ENCODE measurements at places on chromosomes 16 and 17.

GRCh38 chr16:20073203-20074098 lies at the start of gene GPR139:
GPR139 (minus strand) TSS chr16:20073890; CDS start chr16:20073616, 274 bp downstream.
- DNase-seq, result no peak

GRCh38 chr17:74960570-74961342 lies 11.8 kb downstream of the HID1 start:
- peak; percentile 81 for DNase-seq

DNA sequence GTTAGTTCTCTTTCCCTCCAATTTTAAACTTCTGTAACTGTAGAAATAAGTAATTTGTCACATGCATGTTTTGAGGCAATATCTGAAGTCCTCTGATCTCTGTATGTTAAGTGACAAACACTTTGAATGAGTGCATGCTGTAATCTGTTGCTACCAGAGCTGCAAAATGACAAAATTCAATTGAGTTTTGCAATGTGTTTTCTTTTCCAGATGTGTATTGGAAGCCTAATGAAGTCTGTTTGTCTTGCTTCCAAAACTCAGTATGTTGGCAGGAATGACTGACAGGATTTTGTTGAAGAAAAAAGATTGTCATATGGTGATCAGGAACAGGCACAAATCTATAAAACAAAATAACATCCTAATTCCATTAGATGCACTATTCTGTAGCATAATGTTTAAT lies 561.6 kb upstream of the CDH8 start:
- no peak for DNase-seq

DNA sequence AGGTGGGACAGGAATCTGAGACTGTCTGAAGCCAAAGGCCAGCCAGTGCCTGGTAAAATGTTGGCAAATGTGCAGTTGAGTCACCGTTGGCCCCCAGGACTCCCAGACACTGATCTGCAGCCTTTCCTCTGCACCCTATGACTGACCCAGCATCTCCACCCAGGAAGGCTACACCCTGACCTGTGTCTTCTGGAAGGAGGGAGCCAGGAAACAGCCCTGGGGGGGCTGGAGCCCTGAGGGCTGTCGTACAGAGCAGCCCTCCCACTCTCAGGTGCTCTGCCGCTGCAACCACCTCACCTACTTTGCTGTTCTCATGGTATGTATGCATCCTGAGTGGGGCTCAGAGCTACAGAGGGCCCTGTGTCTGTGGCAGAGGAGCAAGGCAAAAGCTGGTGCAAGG lies 24.0 kb downstream of the ADGRG5 start:
- DNase-seq, result no peak

GRCh38 chr16:89556750-89557689 lies 3.5 kb upstream of the RPL13 start:
- peak; percentile 83 for DNase-seq

GRCh38 chr16:19785512-19786130 lies 67.5 kb downstream of the IQCK start:
- DNase-seq, result no peak

DNA sequence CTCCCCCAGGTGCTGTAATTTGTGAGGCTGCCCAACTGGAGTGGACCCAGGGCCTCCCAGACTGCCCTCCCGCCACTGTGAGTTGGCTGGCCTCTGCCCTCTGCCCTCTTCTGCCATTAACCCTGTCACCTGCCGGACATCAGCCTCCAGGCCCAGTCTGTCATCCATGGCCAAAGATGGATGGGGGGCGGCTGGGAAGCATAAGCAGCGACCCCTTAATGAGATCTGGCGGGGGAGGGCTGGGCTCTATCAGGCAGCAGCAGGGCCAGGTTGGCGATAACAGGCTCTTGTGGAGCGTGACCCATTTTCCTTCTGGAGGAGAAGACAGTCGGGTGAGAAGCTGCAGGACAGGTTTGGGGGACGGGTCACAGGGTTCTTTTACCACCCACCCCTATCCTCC lies 25.3 kb downstream of the CDK5RAP3 start:
- no peak for DNase-seq

DNA sequence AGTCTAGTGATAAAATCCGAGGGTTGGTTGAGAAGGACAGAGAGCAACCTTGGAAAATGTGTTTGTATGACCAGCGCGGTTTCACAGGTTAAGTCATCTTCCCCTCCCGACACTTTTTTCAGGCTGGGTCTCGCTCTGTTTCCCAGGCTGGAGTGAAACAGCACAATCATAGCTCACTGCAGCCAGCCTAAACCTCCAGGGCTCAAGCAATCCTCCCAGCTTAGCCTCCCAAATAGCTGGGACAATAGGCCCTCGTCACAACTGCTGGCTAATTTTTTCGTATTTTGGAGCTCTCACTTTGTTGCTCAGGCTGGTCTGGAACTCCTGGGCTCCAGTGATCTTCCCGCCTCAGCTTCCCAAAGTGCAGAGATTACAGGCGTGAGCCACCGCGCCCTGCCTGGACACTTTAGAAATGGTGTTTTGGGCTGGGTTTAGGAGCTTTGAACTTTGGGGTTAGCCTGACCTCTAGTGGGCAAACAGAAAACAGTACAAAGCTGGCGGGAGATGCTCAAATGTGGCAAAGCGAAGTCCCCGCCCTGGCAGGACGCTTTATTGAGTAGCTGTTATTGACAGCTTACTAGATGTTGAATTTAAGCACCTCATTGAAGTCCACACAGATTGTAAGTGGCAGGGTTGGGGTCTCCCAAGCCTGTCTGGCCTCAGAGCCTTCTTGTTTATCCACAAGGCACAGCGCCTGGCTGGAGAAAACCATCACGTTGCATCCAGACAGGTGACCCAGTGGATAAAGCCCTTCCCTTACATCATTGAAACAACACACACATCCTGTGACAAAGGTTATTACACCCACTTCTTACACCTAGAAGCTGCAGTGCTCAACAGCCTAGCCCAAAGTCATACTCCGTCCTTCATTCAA lies 34.7 kb upstream of the RBBP6 start:
- peak; percentile 68 for DNase-seq

GRCh38 chr16:82108774-82109173 lies 61.2 kb downstream of the MPHOSPH6 start:
- no peak for DNase-seq

- DNase-seq, result no peak
Observed at GRCh38 chr16:2196981-2197511, 641 bp upstream of the CASKIN1 start.

DNA sequence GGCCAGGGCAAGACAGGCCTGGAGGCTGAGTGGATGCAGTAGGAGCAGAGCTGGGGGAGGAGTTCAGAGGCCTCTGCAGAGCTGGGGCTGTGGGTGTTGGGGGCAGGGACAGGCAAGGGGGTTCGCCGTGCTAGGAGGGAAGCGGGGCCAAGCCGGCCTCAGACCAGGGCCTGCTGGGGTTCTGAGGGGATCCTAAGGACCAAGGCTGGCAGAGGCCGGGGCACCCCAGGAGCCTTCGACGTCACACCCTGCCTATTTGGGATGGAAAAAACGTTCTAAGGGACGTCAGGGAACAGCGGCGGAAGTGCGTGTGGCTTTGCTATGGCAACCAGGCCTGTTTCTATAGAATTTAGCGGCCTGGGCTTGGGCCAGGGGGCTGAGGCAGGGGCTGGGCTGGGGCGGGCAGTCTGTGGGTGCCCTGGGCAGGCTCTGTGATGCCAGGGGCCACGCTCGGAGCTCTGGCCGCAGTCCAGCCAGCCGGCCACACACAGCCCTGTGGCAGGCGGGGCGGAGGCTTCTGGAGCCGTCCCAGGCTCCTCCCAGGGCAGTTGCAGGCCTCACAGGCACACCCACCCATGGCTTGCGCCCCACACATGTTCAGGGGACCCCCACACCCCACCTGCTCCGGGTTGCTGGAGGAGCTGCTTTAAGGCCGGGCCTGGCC lies 3.7 kb downstream of the TRAF7 start:
- no peak for DNase-seq

- no peak for DNase-seq
Observed at GRCh38 chr17:55668312-55668920, 54.2 kb downstream of the TMEM100 start.

DNA sequence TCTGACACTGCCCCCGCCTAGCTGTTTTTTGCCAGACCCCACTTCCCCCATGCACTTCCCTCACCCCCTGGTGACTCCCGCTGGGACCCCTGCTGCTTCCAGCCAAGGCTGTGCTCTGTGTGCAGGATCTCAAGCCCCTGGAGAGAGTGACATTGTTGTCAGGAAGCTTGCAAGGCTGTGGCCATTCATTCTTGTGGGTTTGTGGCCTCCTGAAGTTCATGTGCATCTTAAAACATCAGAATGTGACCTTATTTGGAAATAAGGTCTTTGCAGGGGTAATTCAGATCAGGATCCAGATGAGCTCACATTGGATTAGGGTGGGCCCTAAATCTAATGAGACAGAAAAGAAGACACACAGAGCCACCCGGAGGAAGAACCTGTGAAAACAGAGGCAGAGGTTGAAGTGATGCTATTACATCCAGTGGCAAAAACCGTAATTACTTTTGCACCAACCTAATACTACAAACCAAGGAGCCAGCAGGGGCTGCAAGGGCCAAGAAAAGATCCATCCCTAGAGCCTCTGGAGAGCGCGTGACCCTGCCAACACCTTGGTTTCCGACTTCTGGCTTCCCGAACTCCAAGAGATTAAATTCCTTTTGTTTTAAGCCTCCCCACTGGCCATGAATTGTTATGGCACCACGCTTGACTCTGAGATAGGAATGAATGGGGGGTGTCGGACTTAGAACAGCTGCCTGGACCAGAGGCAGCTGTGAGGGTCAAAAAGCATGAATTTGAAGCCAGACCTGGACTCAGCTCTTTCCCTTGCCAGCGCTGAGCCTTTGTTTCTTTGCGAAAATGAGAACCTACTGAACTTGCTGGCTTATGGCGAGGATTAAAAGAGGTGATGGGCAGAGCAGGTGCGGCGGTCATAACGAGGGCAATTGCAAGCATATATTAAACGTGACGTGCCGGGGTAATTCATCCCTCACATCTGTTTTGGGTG lies 75.5 kb downstream of the BMERB1 start:
- DNase-seq, result peak; percentile 98

GRCh38 chr17:55157165-55157564 lies 107.6 kb upstream of the HLF start:
- no peak for DNase-seq

- DNase-seq, result peak; percentile 95
Observed at GRCh38 chr17:50148226-50149090, 2.0 kb downstream of the PPP1R9B start.

DNA sequence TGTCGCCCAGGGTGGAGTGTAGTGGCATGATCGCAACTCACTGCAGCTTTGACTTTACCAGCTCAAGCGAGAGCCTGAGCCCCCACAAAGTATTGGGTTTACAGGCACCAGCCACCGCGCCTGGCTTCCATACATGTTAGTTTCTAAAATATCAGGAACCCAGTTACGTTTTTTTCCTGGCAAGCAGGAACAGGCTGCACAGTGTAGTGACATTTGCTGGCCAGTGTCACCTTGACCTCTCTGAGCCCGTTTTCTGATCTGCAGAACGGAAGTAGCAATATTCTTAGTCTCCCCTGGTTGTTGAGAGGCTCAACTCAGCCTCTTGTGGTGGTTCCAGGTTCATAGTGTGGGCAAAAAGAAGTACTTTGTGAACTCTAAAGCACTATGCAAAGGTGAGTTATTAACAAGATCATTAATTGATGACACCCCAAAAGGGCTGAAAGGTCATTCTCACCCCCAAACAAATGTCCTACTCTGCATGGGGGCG lies 15.6 kb downstream of the IGF2BP1 start:
- DNase-seq, result no peak

- no peak for DNase-seq
Observed at GRCh38 chr17:17093764-17094163, 51.5 kb downstream of the MPRIP start.

GRCh38 chr16:21710938-21711337 lies 47.2 kb downstream of the OTOA start:
- no peak for DNase-seq

DNA sequence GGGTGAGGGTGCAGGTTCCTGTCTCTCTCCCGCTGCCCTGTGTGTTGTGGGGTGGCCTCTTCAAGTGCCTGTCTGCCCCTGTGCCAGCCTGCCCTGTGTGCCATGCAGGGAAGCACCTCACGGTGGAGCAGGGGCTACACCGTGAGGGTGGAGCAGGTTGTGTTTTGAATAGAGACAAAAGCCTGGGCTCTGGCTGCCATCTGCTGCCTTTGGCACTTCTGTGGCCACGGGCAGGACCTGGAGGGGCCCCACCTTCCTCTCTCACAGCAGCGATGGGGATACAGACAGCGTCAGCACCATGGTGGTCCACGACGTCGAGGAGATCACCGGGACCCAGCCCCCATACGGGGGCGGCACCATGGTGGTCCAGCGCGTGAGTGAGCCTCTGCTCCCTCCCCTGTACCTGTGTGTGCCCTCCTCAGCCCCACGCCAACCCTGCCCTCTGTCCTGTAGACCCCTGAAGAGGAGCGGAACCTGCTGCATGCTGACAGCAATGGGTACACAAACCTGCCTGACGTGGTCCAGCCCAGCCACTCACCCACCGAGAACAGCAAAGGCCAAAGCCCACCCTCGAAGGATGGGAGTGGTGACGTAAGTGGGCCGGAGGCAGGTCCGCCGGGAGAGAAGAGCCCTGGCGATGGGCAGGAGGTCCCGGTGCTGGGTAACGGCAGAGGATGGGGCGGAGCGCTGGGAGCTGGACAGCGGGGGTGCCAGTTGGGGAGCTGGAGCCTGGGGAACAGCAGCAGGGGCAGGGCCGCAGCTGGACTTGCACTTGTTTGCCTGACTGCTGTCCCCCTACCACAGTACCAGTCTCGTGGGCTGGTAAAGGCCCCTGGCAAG lies 5.4 kb upstream of the C17orf107 start:
- no peak for DNase-seq

- DNase-seq, result no peak
Observed at GRCh38 chr16:57242650-57243049, 2.4 kb upstream of the ARL2BP start.

DNA sequence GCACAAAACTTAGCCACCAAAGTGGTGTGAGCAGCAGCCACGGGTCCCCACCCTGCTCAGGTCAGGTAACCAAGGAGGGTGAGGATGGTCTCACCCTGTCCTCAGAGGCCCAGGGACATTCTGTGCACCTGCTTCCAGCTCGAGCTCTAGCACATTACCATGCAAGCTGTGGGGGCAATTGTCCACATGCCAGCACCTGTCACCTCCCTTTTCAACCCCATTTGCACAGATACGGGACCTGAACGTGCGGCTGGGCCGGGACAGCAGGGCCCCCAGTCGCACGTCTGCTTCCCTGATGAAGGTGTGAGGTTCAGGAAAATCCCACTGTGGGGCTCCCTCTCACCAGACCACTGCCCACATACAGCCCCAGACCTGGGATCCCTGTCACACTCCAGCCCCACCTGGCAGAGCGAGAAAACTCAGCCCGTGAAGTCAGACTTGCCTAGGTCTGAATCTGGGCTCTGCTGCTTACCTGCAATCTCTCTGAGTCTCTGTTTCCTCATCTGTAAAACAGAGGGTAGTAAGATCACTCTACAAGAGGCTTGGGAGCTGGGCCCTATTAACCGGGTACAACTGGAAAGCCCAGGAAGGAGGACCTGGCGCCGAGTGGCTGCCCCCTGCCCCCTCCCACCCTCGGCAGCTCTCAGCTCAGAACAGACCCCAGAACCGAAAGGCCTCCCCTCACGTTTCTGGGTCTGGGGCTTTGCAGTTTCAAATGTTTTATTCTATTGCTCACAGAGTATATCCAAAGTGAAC lies 7.9 kb downstream of the WFIKKN2 start:
- DNase-seq, result no peak

DNA sequence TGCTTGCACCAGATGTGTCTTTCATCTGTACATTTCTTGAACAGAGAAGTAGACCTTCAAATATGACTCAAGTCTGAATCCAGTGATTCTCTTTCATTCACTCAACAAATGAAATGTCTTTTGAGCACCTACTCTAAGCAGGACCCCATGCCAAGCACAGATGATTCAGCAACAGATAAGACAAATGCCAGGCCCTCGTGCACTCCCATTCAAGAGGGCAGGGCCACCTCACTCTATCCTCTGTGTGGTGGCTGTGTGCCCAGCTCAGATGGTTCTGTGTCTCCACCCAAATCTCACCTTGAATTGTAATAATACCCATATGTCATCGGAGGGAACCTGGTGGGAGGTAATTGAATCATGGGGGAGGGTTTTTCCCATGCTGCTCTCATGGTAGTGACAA lies 74.1 kb upstream of the NKD1 start:
- DNase-seq, result no peak

All from NB4 (cell line).